Stimulated activated CD4-positive, alpha-beta T cell treated with anti-CD3 and anti-CD28 coated beads, Interleukin-15, amount 100 ng/mL, for 1 hour (primary cell): ENCODE measurements at places on chromosomes 6 and 20.

GRCh38 chr20:24487648-24488047 lies 18.2 kb downstream of the SYNDIG1 start:
- no peak for DNase-seq

- no peak for DNase-seq
Measured at GRCh38 chr20:19756761-19757486, 1.1 kb upstream of the RIN2 start.

GRCh38 chr20:14619411-14619810 lies 282.0 kb upstream of the FLRT3 start:
- no peak for DNase-seq

DNA sequence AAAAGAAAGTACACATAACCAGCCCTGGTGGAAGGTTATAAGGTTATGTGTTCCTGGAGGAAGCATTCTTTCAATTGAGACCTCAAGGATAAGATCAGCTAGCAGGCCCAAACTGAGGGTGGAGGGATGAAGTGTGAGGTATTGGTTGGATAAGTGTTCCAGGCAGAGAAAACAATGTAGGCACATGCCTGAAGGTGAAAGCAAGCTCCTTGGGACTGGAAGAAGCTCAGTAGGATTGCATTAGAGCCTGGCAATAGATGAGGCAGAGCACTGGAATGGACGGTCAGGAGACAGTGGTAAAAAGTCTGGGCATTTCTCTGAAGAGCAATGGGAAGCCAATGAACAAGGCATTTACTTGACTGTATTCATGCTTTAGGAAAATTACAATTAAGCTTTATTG lies 89.9 kb upstream of the SHLD1 start:
- no peak for DNase-seq

DNA sequence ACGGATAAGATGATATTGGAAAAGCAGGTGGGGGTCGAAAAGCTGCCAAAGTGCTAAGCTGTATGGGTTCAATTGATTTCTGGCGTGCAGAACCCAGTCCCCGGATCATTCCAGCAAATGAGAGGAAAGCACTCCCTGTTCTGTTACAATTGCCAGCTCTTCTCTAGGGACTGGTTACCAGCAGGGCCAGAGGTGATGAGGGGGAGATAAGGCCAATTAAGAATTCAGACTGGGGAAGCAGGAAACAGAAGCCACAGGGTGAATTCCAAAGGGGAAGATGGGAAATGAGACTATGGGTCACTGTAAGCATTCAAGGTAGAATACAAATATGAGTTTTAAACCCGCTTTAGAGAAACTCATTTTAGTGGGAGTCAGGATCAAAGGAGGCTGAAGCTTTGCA lies 349.4 kb upstream of the MAP3K7 start:
- no peak for DNase-seq

- DNase-seq, result no peak
Measured at GRCh38 chr20:44776980-44777379, 31.3 kb downstream of the KCNK15 start.

- DNase-seq, result no peak
Measured at GRCh38 chr6:53795702-53796450, 1.1 kb downstream of the LRRC1 start.

- no peak for DNase-seq
Measured at GRCh38 chr6:16540804-16541752, 220.2 kb downstream of the ATXN1 start.
